ENCODE measurements at places on chromosomes 2 and 18.

- no peak for DNase-seq
Observed at GRCh38 chr2:17813010-17813741, 3.1 kb upstream of the MSGN1 start.

GRCh38 chr2:9230051-9230802, 23.6 kb downstream of the ASAP2 start:
- DNase-seq = no peak

- no peak for DNase-seq
Observed at GRCh38 chr2:85878719-85879370, 9.9 kb downstream of the ST3GAL5 start.

GRCh38 chr2:197137231-197137630, 173.3 kb downstream of the ANKRD44 start:
- no peak for DNase-seq

DNA sequence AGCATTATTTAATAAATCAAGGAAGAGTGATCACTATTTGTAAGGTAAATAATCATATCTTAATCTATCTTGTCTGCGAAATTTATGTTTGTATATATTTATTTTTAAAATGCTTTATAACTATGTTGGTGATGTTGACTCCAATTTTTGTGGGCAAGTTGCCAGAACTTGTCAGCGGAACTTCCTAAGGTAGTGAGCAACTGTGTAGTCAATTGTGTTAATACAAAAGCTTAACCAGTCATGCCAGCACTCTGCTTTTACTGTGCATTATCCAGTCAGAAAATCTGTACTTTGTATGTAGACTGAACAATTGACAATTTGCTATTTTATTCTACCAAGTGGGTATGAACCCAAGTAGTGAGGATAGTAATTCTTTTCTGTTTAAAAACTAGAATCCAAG, 61.9 kb upstream of the RND3 start:
- no peak for DNase-seq

DNA sequence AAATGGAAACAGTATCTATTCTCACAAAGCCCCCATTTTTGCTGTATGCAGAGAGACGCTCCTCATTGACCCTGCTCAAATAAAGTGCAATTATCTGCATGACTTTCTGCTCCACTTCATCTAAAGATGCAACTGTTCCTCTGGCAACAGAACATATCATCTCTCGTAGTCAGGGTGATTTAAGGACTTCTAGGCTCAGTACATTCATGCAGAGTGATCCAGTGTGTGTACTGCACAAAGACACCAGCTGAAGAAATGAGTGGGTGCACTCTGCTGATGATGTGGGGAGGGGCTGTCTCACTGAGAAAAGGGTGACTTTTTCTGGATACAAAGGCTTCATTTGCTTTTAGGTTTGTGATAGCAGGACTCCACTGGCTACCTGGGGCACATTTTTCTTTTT, 355.2 kb downstream of the GALNT13 start:
- DNase-seq = no peak

- no peak for DNase-seq
Observed at GRCh38 chr18:678482-679182, 21.2 kb downstream of the TYMS start.

- DNase-seq = no peak
Observed at GRCh38 chr2:160575368-160575767, 81.8 kb upstream of the RBMS1 start.

DNA sequence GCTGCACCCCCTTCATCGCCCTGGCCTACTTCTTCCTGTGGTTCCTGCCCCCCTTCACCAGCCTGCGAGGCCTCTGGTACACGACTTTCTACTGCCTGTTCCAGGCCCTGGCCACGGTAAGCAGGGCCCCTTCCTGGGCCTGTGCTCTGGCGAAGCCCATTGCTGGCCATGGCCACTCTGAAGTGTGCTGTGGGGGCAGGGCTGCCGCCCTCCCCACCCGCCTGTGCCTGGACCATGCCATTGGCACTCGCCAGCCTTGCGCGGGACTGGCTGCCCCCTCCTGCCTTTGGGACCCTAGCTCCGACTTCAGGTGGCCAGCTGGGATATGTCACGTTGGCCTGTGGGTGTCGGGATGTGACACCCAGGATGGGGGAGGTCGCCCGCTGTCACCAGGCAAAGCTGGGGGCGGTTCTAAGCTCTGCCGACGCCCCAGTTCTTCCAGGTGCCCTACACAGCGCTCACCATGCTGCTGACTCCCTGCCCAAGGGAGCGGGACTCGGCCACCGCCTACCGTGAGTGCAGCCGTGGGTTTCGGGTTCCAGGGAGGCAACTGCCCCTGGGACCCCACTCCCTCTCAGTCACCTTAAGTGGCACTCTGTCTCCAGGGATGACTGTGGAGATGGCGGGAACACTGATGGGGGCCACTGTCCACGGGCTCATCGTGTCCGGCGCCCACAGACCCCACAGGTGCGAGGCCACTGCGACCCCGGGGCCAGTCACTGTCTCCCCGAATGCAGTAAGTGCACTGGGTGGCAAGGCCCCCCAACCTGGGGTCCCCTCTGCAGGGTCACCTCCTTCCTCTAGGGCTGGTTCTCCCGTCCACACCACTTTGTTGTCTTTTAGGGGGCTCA, 7.2 kb downstream of the MFSD2B start:
- DNase-seq = no peak

GRCh38 chr18:48460929-48461583, 51.9 kb upstream of the ZBTB7C start:
- no peak for DNase-seq

DNA sequence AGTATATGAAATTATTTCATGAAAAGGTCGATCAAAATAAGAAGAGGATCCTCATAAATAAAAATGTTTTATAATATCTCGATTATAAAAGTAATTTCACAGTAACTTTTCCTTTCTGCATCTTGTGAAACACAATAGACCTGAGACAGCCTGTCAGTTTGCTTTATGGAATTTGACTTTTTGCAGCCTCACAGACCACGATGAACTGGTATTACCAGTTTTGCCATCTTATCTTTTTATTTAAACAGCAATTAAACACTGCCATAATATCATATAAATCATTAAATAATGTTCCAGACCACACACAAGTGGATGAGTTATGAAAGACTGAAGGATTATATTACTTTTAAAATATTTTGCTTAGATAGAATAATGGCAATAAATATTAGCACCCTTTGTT, 10.7 kb upstream of the GALNT3 start:
- DNase-seq = no peak

DNA sequence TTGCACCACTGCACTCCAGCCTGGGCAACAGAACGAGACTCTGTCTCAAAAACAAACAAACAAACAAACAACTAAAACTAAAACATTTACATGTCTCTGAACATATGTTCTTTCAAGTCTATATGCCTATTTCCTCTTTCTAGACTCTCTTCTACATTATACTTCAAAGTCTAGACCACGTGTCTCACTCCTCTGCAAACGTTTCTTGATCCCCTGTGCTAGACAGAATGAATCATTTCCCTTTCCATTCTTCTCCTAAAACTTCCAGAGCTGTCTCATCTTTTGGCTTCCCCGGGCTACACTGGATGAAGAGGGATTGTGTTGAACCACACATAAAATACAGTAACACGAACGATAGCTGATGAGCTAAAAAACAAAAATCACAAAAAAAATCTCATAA, 67.1 kb downstream of the BAZ2B start:
- no peak for DNase-seq

DNA sequence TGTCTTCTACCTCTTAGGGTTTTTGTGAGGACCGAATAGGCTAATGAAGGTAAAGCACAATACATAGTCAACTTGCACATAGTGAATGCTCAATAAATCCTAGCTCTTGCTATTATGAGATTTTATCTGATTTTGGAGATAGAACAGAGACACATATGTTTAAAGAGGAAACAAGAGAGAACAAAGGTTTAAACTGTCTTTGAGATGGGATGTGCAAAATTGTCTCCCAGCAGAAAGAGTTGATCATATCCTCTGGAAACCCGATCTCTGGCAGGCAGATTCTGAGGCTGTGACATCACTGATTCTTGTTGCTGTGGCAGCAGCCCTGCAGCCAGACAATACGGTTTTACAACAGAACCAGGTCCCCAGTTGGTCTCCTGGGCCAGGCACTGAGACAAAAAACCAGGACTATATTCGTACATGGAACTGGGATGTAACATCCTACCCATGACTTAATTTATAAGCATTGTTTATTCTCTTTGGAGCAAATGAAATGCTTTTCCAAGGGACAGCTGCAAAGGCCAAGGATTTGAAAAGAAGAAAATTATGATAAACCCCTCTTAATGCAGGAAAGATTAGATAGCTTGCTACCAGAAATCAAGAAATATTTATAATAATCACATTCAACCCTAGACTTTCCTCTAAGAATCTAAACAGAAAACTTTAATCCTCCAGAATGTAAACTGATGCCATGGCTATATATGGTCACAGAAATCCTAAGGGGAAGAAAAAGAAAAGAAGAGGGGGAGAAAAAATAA, 80.2 kb downstream of the SLC8A1 start:
- no peak for DNase-seq

GRCh38 chr2:176284461-176285049, 15.3 kb downstream of the MTX2 start:
- DNase-seq = no peak

Data from NCI-H1092 (cell line).